ENCODE measurements at places on chromosomes 2 and 18.

- DNase-seq, result no peak
Observed at GRCh38 chr2:159562248-159562647, 54.1 kb downstream of the BAZ2B start.

DNA sequence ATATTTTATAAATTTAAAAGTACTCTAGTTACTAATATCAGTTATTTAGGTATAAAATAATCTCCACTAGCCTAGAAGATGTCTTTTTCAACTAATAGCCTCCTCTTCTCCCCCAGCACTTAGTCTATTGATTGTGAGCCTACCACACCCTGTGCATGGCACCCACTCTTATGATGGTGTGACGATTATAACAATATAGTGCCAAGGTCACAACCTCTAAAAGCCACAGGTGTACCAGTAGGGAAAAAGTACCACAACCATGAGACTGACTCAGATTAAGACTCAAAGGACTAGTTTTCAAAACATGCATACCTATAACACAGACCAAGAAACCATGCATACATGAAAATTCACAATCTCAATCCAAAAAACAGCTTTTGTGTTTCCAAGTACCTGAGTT lies 27.6 kb downstream of the THADA start:
- DNase-seq, result no peak

DNA sequence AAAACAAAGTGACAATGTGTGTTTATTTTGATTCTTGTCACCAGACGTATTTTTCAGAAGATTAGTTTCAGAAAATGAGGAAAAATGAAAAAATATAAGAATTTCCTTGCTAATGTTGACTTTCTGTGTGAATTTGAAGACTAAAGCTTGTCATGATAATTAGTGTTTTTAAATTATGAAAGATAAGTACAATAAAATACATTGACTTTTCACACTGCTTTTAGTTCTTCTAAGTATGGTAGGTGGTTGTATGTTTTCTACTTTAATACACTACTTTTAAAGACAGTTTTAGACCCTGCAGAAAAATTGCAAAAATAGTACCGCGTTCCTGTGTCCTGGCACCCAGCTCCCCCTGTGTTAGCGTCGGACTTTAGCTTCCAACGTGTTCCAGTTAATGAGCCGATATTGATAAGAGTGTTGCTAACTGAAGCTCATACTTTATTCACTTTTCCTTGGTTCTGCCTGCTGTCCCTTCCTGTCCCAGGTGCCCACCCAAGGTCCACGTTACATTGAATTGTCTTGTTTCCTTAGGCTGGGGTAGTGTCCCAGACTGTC lies 695 bp downstream of the RBFA start:
- DNase-seq, result no peak

- no peak for DNase-seq
Observed at GRCh38 chr18:48575658-48576456, 37.0 kb downstream of the CTIF start.

DNA sequence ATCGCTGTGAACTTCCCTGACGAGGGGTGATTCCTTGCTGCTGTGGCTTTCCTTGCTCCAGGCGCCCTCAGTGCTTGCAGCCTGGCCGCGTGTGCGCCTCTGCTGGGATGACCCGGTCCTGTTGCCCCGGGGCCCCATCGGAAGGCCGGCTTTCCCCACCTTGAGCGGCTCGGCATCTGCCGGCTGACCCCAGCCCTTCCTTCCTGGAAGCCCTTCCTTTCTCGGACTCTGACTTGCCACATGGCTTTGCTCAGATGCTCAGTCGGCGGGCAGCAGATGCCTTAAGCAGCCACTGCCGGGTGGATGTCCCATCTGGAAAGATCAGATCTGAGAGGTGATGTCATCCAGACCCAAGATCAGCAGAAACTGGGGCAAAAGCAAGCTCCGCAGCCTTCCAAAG lies 100.5 kb upstream of the ODC1 start:
- DNase-seq, result no peak

GRCh38 chr18:68667121-68667520 lies 47.8 kb downstream of the TMX3 start:
- DNase-seq, result no peak

All from activated CD4-positive, alpha-beta T cell treated with anti-CD3 and anti-CD28 coated beads for 48 hours (primary cell).